ENCODE measurements at places on chromosomes 2 and 18.

DNA sequence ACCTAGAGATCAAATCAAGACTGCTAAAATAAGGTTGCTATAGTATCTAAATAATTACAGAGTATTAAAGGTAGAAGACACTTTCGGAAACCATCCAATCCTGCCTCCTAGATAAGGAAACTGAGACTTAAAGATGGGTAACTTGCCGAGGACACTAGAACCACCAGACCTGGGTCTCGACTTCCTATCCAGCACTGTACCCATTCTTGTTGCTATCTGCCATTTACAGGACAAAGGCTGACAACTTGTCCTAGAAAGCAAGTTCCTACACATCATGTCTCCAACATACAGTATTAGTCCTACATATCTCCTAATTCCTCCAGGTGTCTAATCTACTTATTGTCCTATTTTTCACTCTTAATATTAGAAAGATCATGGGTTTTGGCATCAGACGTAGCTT, 37.7 kb downstream of the TRAK2 start:
- no peak for DNase-seq

GRCh38 chr2:207808119-207808518, 38.4 kb upstream of the FZD5 start:
- DNase-seq: no peak

DNA sequence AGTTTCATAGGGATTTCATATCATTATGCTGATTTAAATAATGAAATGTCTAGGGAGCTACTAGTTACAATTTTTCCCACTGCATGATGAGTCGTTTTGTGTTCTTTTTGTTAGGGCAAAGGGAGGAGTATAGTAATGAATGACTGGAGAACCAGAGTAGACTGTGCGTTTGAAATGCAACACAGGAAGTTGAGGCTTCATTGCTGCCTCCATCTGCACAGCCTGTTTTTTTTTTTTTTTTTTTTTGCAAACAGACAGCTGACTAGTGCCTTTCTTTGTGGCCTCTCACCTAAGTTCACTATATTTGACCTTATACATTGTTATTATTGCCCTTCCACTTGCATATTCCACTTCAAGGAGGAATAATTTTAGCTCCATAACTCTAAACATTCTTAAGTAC, 286.7 kb upstream of the LRRTM1 start:
- no peak for DNase-seq

DNA sequence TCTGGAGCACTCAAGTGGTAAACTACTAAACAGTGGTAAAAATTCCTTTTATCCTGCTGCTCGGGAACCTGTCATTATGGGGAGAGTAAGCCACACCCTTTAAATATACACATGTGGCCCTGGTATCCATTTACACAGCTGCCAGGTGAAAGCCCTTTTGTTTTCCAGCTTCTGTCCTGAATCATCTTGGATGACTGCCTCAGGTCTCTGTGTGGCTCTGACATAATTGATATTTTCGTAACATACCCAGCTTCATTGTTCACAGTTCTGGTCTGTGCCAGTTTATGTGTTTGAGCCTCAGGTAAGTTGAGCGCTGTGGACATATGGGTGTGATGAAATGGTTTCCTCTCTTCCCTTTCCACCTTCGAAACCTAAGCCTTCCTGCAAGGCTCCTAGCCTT, 15.7 kb upstream of the TTC39C start:
- DNase-seq: no peak

GRCh38 chr2:611519-611918, 65.7 kb downstream of the TMEM18 start:
- no peak for DNase-seq

GRCh38 chr2:212392544-212392943, 146.1 kb downstream of the ERBB4 start:
- no peak for DNase-seq

- DNase-seq: no peak
Measured at GRCh38 chr2:161870401-161870930, 203.5 kb downstream of the DPP4 start.

- DNase-seq: no peak
Measured at GRCh38 chr2:230643576-230644291, 68.9 kb upstream of the CAB39 start.

DNA sequence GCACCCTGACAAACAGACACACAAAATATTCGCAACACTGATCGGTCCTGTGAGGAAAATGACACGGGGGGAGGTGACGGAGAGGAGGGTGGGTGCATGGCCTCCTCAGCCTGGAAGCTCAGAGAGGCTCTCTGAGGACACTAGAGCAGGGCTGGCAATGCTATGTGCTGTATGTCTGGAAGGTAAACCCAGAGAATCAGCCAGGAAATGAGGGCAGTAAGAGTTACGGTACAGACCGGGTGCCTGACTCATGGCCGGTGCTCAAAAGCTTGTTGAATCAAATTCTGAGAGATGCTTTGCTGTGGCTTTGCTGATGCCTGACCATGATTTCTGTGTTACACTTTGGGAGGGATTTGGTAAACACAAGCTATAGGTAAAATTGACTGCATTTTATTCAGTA, 81.9 kb downstream of the CCDC93 start:
- no peak for DNase-seq

DNA sequence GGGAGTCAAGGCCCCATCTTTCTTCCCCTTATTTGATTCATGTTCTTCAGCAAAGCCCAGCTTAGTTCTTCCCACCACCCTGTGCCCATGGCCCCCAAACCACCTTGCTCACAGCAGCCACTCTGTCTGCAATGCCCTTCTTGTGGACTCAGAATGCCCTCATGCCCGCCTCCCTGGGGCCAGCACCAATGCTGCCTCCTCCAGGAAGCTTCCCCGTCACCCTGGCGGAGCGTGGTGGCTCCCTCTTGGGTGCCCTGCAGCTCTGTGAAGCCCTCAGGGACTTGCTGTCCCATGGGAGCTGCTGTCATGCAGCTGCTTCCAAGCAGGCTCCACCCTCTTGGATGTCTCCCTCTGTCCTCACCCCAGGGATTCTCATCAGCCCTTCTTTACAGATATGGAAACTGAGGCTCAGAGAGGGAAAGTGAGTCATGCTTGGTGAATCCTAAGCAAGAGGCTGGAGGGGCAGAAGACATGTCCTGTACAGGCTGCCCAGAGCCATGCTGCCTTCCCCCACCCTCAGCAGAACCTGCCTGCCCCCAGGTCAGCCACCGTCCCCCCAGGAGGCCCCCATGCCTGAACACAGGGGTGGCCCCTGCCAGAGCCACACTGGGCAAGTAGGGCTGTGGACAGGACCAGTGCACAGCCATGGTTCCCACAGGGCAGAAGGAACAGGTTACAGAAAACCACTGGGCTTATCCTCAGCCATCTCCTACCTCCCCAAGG, 11.8 kb upstream of the DUSP2 start:
- peak; percentile 81 for DNase-seq

- no peak for DNase-seq
Measured at GRCh38 chr2:235551965-235552364, 58.1 kb downstream of the AGAP1 start.

- no peak for DNase-seq
Measured at GRCh38 chr2:58019229-58019628, 27.4 kb upstream of the VRK2 start.

DNA sequence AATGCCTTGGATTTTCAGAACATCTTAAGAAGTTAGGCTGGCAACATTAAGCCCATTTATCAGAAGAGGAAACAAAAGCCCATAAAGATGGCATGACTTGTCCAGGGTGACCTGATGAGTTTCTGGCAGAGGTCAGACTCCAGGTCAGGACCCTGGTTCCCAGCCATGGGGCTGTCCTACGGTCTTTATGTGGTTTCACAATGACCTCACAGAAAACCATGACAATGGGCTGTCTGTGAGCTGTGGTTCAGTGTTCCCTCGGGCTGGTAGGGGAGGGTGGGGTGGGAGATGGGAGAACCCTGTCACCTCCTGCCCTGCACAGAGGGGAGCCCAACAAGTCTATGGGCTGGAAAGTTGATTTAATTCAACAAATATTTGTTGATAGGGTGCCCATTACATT, 101.8 kb downstream of the LOXHD1 start:
- DNase-seq: no peak

DNA sequence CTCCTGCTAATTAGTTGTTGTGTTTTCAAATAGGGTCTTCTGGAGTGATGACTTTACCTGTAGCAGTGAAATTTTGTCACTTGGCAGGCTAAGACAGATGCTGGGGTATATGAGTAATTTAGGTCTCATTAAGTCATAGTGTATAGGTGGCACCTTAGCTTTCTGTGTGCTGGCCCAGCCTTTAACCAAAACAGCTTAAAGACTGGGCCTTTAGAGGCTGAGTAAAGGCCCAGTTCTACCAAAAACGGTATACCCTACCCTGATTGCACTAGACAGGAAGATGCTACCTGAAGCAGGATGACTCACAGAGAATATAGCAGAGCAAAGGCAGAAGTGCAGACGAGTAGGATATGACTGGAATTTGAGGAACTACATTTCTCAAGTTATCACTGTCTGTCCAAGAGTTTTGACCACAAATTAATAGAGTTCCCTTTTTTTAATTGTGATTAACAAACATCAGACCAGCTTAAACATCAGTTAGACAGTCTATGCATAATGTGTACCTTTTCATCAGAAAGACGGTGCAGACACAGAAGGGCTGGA, 337.9 kb upstream of the SALL3 start:
- no peak for DNase-seq

DNA sequence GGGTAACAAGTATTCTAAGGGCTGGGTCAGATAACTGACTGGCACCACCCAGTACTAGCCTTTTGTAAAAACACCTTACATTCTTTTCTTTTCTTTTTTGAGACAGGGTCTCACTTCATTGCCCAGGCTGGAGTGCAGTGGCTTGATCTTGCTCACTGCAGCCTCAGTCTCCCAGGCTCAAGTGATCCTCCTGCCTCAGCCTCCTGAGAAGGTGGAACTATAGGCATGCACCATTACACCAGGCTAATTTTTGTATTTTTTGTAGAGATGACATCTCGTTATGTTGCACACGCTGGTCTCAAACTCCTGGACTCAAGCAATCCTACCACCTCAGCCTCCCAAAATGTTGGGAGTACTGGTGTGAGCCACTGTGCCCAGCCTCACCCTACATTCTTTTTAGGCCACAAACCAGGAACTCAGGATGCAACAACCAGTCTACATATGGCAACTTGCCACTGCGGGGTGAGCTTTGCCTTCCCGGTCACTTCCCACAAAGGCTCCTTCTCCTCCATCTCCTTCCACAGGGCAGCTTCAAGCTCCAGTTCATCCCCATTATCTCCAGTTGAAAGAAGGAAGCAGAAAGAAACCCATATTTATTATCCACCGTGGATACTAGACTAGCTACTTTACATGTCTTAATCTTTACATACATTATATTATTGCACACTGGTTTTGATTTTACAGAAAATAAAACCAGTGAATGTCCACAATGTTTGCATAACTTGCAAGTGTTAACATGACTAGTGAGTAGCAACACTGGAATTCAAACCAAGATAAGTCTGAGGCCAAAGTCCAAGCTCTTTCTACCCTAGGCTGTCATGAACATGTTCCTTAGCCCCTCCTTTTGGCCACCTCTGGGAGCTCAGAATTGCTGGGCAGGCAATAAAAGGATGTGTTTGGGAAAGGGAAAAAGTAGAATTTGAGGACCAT, 23.7 kb upstream of the AP1S3 start:
- no peak for DNase-seq

All from germinal center (tissue), 1 donor.